ENCODE measurements at places on chromosomes 11 and 22.

DNA sequence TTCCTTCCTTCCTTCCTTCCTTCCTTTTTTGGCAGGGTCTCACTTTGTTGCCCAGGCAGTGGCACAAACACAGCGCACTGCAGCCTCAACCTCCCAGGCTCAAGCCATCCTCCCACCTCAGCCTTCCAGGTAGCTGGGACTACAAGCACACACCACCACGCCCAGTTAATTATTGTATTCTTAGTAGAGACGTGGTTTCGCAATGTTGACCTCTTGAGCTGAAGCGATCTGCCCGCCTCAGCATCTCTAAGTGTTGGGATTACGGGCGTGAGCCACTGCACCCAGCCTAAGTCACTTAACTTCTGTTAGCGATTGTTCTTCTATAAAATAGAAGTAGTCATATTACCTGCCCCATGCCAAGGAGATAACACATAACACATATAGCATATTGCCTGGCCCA is 2.8 kb upstream of the SYTL2 start:
- DNase-seq, result peak; percentile 25

DNA sequence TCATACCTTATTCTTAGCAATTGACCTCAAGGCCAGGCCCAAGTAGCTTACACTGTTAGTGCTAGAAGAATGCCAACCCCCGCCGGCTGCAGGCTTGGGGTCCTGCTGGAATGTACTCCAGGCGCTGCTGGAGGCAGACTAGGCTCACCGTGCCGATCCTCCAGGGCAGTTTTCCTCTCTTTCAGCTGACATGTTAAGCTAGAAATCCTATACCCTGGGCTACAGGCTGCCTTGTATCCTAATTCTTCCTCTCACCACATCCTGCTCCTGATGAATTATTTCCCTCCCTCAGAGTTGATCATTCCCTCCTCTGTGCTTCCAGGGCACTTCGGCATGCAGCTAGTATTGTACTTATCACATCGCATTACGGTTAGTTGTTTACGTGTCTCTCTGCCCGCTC is 3.4 kb downstream of the SPTBN2 start:
- DNase-seq, result no peak

GRCh38 chr11:6979365-6979764 is 40.8 kb downstream of the ZNF214 start:
- no peak for DNase-seq

DNA sequence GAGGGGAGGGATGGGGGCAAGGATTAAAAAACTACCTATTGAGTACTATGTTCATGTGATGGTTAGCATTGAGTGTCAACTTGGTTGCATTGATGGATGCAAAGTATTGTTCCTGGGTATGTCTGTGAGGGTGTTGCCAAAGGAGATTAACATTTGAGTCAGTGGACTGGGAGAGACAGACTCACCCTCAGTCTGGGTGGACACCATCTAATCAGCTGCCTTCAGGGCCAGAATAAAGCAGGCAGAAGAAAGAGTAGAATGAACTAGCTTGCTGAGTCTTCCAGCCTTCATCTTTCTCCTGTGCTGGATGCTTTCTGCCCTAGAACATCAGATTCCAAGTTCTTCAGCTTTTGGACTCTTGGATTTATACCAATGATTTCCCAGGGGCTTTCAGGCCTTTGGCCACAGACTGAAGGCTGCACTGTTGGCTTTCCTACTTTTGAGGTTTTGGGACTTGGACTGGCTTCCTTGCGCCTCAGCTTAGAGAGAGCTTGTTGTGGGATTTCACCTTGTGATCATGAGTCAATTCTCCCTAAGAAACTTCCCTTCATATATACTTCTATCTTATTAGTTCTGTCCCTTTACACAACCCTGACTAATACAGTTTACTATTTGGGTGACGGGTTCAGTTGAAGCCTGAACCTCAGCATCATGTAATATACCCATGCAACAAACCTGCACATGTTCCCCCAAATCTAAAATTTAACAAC is 70.2 kb downstream of the MTNR1B start:
- DNase-seq, result no peak

- DNase-seq, result no peak
Observed at GRCh38 chr22:19152942-19153883, 3.1 kb upstream of the GSC2 start.

GRCh38 chr22:39254789-39255298 is 10.1 kb upstream of the PDGFB start:
- peak; percentile 21 for DNase-seq

- DNase-seq, result no peak
Observed at GRCh38 chr11:12865863-12866595, 143.1 kb upstream of the RASSF10 start.

- DNase-seq, result no peak
Observed at GRCh38 chr11:60204922-60205321, 22.0 kb upstream of the MS4A6A start.

DNA sequence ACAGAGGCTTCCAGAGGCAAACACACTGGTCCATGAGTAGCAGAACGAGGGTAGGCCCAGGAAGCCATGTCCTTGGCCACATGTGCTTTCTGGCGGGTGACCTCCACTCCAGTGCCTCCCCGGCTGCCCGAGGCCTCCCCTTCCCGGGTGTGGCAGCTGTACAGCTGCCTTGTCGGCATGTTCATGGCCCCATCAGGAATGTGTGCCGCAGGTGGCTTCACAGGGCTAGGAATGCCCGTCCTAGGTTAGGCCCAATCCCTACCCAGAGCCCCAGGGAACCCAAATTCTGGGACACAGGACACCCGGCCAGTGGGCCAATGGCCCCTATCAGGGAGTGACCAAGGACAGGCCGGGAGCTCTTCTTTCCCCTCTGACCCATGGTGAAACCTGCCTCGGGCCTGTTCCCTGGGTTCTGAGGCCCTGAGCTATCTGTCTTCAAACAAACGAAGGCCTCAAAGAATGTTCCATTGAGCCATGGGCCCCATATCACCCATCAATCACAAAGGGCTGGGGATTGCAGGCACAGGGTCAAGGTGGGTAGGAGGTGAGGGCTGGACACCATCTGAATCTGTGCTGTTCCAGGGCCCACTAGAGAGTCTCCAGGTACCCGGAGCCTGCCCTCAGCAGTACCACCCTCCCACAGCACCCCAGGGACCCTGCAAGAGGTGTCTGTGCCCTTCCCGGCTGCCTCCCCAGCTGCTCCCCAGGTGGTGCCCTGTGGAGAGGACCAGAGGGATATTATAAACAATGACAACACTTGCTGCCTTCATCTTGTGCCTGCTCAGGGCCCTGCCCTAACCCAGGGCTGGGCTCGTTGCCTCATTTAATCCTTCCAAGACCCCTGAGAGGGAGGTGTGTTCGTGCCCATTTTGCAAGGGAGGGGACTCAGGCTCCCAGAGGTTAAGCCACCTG is 4.0 kb upstream of the CDKN1C start:
- DNase-seq, result peak; percentile 95

- no peak for DNase-seq
Observed at GRCh38 chr11:7964261-7964660, 986 bp downstream of the NLRP10 start.

GRCh38 chr11:106794058-106794457 is 224.2 kb downstream of the GUCY1A2 start:
- DNase-seq, result no peak

- no peak for DNase-seq
Observed at GRCh38 chr22:35560366-35560765, 19.7 kb downstream of the RASD2 start.

DNA sequence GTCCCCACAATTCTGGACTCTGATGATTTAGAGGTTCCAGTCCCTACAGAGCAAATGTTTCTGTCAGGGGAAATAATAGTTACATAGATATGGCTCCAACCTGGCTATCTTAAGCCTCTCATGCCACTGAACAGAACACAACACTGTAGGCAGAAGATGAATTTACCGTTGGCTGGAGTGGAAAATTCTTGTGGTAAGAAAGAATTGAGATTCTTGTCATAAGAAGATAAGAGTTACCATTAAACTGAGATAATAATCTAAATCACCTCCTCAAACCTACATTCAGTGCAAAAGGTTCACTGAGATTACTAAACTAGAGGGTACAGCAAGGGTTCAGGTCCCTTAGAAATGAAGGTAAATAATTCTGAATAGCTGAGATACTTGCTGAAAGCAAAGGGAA is 10.1 kb upstream of the NAALAD2 start:
- DNase-seq, result peak; percentile 2

DNA sequence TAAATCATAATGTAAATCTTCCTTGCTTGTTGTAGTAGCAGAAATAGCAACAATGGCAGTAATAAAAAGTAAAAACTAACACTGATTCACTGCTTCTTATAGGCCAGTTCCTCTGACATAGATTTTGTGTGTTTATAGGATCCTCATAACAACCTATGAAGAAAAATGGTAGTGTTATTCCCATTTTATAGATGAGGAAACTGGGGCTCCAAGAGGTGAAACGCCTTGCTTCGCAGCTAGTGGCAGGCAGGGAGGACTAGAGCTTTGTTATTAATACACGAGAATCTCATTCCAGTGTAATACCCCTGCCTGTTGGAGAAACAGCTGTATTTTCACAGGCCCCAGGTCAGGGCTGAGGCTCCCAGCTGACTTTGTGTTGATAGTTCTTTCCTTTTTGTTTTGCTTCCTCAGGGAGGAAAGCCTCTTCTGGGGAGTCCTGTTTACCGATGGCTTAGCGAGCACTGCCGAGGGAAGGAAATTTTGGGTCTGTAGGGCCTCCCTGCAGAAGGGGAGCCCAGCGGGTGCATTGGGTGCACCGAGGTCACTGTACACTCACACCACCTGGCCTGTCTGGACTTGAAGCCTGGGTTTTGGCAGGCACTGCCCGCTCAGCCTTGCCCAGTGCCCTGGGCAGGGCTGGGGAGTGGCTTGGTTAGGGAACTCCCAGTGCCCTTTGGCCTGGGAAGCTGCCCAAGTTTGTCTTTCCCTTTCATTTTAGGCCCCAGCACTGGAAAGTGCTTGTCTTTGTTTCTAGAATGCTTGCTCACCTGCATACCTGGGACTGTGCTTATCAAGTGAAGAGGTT is 13.5 kb downstream of the KIAA1671 start:
- no peak for DNase-seq

GRCh38 chr11:119318240-119319135 is 1.6 kb upstream of the MCAM start:
- DNase-seq, result peak; percentile 99

GRCh38 chr11:16796311-16796710 is 57.9 kb downstream of the C11orf58 start:
- DNase-seq, result no peak

DNA sequence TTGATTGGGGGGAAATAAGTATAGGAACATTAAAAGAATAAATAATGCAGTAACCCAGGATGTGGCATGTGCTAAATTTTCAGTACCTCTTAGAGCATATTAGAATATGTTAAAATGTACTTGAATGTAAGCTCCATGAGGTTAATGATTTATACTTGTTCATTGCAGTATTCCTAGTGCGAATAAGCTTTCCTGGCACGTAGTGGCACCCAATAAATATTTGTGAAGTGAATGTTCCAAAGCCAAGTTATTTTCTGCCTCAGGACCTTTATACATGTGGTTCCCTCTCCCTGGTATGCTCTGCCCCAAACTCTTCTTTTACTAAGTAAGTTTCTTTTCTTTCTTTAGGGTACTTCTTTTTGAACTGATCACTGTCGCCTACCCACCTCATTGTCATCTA is 118.8 kb downstream of the DBX1 start:
- DNase-seq, result no peak

DNA sequence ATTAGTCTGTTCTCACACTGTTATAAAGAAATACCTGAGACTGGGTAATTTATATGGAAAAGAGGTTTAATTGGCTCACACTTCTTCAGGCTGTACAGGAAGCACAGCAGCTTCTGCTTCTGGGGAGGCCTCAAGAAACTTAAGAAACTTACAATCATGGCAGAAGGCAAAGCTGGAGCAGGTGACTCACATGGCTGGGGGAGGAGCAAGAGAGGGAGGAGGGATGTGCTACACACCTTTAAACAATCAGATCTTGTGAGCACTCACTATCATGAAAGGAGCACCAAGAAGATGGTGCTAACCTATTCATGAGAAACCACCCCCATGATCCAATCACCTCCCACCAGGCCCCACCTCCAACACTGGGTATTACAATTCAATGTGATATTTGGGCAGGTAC is 381.6 kb downstream of the ETS1 start:
- DNase-seq, result no peak

DNA sequence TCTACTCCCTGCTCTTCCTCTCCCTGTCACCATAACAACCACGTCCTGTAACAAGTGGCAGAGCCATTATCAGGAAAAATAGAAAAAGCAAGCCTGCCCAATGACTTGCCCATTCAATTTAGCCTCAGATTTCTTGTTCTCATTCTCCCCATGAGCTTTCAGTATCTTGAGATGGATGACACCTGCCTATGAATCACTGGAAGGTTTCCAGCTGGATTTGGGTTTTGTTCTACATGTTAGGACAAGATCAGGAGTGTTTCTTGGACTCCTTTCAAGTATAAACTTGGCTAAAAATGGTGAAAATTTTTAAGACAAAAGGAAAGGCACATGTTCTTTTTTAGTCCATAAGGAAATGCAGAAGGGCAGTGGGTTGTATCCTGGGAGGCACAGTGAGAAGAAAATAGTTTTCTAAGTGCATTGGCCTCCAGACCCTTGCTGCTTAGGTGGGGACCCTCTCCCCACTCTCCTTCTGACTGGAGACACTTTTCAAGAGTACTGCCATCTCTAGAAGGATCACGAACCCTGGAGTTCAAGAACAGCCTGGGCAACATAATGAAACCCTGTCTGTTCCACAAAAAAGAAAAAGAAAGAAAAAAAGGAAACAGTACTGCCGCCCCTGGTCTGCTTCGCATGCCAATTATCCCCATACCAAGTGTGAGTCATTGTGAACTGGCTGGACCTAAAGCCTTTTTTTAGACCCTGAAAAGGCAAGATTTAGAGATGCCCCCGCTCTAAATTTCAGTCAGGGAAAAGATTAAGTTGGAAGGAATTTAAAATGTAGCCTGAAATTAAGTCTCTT is 51.0 kb downstream of the MTNR1B start:
- peak; percentile 14 for DNase-seq

- DNase-seq, result no peak
Observed at GRCh38 chr11:63839508-63840355, 822 bp downstream of the MARK2 start.

DNA sequence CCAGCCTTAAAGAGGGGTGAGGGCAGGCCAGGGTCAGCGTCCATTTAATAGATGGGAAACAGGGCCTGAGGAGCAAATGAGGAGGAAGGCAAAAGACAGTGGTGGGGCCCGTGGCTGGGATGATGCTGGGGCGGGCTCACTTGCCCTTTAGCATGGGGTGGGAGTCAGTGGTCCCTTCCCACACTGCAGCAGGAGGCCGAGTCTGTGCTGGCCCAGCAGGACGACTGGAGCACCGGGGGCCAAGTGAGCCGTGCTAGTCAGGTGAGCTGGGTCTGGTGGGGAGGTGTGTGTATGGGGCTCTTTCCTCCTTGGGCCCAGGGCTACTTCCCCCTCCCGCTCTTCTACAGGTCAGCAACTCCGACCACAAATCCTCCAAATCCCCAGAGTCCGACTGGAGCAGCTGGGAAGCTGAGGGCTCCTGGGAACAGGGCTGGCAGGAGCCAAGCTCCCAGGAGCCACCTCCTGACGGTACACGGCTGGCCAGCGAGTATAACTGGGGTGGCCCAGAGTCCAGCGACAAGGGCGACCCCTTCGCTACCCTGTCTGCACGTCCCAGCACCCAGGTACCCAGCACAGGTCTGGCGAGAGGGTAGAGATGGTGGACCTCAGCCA is 12.8 kb downstream of the SCYL1 start:
- DNase-seq, result no peak

Measured in trophoblast cell (in vitro differentiated cells and primary cell).